ENCODE measurements at places on chromosomes 13 and 19.

GRCh38 chr13:98992355-98992754 is 14.5 kb upstream of the DOCK9 start:
- DNase-seq = no peak

- no peak for DNase-seq
Measured at GRCh38 chr19:49453757-49454240, 774 bp downstream of the ALDH16A1 start.

DNA sequence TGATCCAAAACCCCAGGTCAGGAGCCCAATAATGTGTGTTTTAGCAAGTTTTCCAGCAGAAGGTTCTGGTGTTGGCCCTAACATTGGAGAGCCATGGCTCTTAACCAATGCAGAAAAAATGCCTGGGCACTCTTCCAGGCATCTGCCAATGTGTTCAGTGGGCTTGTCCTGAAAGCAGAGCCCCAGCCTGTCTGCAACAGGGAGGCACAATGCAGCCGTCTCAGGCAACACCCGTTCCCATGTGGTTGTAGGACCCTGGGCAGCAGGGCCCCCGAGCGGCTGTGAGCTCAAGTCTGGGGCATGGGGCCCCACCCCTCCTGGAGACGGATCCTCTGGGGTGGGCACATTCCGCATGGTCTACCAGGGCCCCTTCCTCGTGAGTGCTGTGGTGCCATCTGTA is 58.1 kb upstream of the SIAH3 start:
- no peak for DNase-seq

GRCh38 chr13:23578411-23579071 is 8.3 kb downstream of the TNFRSF19 start:
- no peak for DNase-seq

GRCh38 chr13:22422712-22423111 is 751.8 kb downstream of the FGF9 start:
- DNase-seq = no peak

DNA sequence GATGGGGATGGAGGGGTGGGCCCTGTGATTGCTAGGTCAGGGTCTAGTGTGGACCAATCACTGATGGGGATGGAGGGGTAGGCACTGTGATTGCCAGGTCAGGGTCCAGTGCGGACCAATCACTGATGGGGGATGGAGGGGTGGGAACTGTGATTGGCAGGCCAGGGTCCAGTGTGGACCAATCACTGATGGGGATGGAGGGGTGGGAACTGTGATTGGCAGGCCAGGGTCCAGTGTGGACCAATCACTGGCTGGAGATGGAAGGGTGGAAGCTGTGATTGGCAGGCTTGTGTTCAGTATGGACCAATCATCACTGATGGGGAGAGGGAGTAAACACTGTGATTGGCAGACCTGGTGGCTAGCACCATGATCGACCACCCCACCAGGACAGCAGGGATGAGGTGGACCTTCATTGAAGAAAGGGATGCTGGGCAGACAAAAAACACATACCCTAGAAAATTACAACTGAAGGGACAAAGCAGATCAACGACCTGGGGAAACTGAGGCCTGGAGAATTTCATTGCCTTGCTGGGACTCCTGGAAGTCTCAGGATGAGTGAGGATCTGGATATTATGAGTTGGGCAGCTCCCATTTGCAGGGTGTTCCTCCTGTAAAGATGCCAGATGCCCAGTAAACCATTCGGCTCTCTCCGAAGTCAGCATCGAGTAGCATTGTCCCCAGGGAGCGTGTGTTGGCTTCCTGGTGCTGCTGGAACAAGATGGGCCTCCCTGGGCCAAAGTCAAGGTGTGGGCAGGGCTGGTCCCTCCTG is 15.5 kb downstream of the TMPRSS9 start:
- no peak for DNase-seq

DNA sequence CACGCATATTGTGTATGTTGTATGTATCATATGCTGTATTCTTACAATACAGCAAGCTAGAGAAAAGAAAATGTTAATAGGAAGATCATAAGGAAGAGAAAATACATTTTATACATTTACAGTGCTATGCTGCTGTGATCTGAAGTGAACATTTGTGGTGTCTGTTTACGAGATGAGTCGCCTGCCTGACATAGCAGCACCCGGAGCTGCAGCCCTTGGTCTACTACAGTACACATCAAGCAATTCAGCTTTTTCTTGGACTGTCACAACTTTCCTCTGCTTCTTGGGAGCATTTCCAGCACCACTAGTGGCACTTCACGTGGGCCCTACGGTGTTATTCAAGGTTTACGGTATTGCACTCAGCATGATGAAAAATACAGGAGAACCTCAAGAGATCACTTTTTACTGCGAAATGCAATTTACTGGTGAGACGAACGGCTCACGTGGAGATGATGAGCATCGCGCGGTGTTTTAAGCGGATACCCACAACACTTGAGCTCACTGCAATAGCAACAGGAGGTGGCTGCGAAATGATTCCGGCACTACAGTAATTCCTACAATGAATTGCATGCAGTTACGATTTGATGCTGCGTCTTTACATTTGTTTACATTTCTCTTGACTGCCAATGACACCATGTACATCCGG is 308.4 kb downstream of the FGF9 start:
- DNase-seq = no peak

DNA sequence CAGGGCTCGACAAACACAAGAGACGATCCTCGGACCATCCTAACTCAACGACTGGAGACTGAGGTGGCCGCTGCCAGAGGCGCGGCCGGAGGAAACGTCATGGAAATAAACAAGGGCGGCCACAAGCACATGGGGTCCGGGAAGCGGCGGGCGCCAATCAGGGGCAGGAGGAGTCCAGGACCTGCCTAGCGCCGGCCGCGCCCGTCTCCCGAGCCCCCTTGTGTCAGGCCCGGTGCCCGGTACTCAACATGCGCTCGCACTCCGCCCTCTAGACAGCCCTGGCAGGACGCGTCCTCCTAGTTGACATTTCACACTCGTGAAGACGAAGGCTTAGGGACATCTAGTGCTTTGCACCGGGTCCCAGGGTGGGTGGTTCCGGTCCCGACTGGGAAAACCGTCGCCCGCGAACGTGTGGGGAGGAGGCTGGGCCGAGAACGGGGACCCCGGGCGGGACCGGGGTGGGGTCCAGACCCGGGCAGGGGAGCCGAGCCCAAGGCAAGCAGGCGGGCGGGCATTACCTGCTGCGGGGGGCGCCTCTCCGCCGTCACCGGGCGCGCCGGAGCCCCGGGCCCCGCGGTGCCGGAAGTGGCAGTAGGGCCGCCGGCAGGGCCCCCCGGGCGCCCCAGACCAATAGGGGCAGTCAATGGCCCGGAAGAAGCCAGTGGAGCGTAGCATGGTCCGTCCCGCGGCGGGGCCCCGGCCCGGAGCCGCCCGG is 442 bp downstream of the REXO1 start:
- DNase-seq = no peak

DNA sequence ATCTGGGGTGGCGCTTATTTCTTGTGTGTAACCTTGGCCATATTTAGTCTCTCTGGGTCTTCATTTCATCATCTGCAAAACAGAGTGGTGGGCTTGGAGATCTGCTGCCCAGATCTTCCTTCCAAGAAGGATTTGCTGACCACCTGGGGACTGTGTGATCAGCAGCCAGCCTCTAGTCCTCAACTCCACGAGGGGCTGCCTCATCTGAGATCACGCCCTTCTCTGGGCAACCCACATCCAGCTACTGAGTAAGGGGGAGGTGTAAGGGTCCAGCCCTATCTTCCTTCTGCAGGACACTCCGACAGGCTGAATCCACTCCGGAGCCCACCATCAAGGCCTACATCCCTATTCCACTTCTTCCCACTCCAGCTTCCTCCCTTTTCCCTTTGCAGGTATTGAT is 57.9 kb downstream of the CHST8 start:
- no peak for DNase-seq

- no peak for DNase-seq
Measured at GRCh38 chr19:7547159-7547558, 11.6 kb downstream of the PNPLA6 start.

DNA sequence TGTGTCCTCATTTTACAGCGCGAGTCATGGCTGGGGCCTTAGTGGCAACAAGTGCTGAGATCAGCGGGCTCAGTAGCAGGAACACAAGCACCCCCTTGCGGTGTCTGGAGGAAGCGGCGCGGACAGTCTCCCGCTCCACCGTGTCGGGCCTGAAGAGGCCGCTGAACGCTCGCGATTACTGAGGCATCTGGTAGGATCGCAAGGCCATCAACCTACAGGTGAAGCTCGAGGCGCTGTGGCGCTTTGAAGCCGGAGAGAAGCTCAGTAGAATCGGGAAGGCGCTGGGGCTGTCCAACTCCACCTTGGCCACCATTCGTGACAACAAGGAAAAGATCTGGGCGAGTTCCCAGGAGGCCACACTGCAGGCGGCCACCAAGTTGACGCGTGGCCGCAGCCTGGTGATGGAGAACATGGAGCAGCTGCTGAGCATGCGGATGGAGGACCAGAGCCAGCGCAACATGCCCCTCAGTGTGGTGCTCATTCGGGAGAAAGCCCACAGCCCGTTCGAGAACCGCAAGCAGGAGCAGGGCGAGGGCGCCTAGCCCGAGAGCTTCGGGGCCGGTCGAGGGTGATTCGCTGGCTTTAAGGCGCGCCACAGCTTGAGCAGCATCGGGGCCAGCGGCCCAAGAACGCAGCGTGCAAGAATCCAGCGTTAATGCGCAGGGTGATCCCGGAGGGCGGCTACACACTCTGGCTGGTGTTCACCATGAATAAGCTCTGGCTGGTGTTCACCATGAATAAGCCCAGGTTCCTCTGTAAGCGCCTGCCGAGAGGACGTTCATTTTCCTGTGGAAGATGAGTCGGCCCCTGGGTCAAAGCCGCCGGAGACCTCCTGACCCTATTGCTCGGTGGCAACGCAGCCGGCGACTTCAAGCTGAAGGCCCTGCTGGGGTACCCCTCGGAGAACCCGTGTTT is 8.3 kb upstream of the MZF1 start:
- DNase-seq = no peak

DNA sequence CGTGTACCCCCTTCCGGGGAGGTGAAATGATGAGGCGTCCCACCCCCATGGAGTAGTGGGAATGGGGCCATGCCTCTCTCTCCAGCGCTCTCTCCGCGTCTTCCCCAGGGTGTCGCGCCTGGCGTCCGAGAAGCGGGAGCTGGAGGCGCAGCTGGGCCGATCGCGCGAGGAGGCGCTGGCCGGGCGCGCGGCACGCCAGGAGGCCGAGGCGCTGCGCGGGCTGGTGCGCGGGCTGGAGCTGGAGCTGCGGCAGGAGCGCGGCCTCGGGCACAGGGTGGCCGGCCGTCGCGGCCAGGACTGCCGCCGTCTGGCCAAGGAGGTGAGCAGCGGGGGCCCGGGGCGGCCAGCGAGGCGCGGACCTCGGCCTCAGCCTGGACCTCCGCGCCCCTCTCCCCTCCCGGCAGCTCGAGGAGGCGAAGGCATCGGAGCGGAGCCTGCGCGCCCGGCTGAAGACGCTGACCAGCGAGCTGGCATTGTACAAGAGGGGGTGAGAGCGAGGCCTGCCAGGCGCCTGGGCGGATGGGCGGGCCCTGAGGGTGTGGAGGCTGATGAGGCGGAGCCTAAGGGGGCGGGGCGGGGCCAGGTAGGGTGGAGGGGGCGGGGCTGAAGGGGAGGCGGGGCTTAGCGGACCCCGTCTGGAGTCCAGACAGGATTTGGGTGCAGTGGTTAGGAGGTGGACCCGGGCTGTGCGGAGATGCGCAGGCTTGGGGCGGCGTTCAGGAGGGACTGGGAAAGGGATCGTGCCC is 7.7 kb downstream of the PGLYRP1 start:
- DNase-seq = no peak

- DNase-seq = no peak
Measured at GRCh38 chr19:19662871-19663255, 613 bp downstream of the ATP13A1 start.

- DNase-seq = peak; percentile 85
Measured at GRCh38 chr13:64723724-64724123, 2506.4 kb downstream of the PCDH9 start.

DNA sequence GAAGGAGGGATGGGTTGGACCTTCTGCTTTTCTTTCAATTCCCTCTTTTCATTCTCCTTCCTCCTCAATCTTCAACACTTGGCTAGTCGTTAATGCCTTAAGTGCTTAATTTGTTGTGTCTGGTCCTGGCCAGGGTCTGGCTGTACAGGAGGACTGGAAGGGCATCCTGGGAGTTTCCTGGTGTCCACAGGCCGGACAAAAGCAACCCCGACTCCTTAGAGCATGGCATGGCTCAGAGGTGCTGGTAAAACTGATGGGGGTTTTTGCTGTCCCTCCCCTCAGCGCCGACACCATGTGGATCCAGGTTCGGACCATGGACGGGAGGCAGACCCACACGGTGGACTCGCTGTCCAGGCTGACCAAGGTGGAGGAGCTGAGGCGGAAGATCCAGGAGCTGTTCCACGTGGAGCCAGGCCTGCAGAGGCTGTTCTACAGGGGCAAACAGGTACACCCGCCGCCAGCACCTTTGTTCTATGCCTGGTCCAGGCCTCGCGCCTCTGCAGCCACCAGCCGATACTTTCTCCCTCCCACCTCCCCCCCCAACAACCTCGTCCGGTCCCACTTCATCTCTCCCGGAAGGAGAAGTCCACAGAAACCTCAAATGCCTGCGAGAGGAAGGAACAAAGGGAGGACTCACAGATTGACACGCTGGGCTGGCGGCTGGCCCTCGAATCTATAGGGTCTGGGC is 1.4 kb downstream of the UHRF1 start:
- DNase-seq = peak; percentile 61

- no peak for DNase-seq
Measured at GRCh38 chr13:95262837-95263384, 38.3 kb downstream of the ABCC4 start.

GRCh38 chr13:59746291-59746962 is 417.3 kb downstream of the DIAPH3 start:
- peak; percentile 37 for DNase-seq

DNA sequence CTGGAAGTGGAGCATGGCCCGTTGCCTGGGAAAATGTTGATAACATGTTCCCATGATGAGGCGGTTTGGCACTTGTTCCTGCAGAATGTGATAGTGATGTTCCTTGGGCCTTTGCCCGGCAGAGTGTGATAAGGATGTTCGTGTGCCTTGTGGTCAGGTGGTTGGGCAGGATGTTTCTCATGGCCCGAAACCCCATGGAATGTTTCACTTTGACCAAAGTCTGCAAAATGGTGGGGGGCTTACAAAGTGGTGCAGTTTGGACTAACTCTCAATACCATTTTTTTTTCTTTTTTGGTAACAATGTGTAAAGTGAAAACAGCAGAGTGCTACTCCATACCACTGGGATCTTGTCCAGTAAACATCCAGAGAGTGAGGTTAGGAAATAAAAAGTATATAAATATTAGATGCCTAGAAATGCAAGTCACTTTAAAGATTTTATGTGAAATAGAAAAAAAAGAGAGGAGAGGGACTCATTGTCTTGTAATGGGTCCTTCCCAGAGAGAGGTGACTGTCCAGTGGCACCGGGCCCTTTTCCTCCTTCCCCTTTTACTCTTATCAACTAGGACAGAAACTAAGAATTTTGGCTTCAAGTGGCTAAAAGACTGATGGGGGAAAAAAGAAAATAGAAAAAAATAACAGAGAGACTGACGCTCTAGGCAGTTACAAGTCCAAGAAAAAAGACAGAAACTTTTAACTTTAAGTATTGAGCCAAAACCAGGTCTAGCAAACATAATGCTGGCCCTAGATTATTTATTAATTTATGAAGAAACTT is 5.7 kb downstream of the FPR3 start:
- no peak for DNase-seq

- no peak for DNase-seq
Measured at GRCh38 chr19:17757125-17757524, 5.8 kb downstream of the FCHO1 start.
